AML-193 (cell line): ENCODE measurements at places on chromosomes 11 and 22.

- DNase-seq, result no peak
Measured at GRCh38 chr22:23722724-23723123, 28.2 kb downstream of the ZNF70 start.

DNA sequence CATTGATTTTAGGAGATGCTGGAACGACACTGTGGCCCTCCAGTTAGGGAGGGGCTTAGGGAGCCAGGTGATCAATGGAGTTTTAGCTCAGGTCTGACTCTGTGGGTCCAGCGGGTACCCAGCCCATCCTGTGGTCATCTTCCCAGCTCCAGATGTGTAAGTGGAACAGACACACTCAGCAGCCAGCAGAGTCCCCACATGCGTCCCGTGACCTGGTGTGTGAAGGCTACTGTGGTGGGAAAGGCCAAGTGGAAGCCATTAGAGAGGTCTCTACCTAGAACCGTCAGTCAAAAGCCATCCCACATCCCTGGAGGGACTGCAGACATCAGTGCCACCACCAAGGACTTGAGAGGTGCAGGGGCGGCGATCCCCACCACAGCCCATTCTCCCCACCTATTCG lies 19.9 kb upstream of the CD81 start:
- no peak for DNase-seq

DNA sequence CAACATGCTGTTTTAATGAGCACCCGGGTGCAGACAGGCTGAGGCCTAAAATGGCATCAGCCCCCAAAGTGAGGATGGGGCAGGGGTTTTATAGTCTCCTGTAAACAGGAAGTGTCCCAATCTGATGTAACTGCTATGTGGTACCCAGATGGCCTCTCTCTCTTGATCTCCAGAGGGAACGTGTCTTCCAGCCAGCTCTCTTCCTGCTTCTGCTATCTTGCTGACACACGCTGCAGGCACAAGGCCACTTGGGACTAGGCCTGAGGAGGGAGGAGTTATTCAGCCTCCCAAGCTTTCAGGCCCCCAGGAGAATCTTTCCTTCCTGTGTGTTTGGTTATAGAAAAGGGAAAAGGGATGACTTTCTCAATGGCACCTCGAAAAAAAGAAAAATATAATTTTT lies 11.4 kb upstream of the VSTM5 start:
- DNase-seq, result no peak

GRCh38 chr11:85182441-85183387 lies 444.4 kb downstream of the DLG2 start:
- DNase-seq, result no peak

DNA sequence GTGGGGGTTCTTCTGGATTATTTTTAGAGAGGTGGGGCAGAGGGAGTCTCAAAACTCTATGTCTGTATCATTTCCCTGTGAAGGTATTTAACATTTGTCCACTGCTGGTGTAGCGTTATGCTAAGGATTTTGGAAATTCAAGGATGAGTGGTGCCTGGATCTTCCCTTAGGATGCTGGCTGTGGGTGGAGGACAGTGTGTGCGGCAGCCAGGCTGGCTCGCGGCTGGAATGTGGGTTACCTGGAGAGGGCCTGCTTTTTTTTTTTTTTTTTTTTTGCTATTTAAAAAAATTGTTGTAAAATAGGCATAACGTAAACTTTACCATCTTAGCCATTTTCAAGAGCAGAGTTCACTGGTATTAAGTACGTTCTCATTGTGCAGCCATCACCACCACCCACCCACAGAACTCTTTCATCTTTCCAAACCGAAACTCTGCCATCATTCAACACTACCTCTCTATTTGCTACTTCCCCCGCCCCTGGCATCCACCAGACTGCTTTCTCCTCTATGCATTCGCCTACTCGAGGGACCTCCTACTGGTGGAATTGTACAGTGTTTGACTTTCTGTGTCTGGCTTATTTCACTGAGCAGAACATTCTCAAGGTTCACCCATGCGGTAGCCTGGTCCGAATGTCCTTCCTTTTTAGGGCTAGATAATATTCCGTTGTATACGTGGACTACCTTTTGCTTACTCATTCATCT lies 67.1 kb downstream of the PARVB start:
- DNase-seq, result peak; percentile 21

DNA sequence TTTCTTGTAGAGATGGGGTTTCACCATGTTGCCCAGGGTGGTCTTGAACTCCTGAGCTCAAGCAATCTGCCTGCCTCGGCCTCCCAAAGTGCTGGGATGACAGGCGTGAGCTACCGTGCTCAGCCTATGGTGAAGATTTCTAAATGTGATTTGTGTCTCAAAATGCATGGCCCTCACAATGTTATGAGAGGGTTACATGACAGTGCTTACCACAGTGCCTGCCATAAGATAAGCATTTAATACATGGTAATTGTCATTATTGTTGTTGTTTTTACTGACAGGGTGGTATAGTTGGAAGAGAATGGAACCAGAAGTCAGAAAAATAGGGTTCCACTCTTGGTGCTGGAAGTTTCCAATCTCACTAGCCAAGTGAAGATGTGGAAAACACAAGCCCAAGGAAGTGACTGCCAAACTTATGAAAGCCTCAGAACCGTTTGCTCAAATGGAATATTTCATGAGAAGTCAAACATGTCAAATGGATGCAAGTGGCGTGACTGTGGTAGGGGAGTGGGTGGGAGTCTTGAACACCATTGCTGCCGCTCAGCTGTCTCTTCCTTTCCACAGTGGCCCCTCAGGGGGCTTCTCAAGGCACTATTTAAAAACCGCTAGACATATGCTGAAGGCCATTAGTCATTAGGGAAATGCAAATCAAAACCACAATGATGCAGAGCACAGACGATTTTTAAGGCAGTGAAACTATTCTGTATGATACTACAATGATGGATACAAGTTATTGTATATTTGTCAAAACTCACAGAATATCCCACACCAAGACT lies 29.1 kb upstream of the LMO2 start:
- no peak for DNase-seq
